CD4-positive, CD25-positive, alpha-beta regulatory T cell (primary cell): ENCODE measurements at places on chromosomes 3 and 15. TPM values are rescaled to one million over a fixed set of nuclear protein-coding genes. Genes with fewer than 3 reads are reported as not detected.

DNA sequence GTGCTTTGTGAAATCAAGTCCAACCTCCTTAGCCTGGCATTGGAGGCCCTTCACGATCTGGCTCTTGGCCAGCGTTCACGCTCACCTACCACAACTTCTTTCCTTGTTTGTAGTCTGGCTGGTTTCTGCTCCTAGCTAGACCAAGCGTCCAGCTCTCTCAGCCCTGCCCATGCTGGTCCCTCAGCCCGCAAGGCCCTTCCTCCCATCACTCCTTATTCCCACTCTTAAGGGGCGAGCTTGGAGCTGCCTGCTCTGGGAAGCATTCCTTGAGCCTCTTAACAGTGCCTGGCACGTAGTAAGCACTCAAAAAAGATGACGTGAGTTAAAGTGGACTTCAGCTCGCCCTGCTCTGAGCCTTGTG is 8.7 kb downstream of the SLC6A6 start:
- no peak for DNase-seq

PLAAT1 gene
- not detected for polyA plus RNA-seq

SYNPR gene
- not detected for polyA plus RNA-seq

ACVR2B gene
- 1.4 TPM for polyA plus RNA-seq
